Stimulated activated CD4-positive, alpha-beta T cell treated with anti-CD3 and anti-CD28 coated beads, TNF-alpha, amount 100 ng/mL, for 48 hours (primary cell): ENCODE measurements at places on chromosomes 16 and 17.
A peak's percentile ranks its signal among the peaks of the same experiment; 100 is the strongest.

- DNase-seq = no peak
These were observed 8.5 kb downstream of the KRTAP9-7 start for GRCh38 chr17:41284043-41284442.

DNA sequence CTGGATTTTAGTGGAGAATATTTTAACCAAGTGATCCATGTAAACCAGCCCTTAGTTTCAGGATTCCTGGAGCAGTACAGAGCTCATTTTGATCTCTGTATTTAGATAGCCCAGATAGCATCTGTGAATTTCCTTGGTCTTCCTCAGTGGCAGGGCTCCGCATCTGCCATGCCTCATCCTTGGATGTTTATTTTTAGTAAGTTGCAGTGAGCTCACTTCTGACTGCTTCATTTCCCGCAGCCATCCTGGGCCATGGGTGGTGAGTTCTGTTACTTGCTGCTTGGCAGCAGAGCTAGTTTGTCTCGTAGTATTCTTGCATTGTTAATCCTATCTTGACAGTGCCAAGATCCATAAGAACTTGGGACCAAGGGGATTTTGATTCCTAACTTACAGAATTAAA, 33.7 kb downstream of the IST1 start:
- no peak for DNase-seq

GRCh38 chr16:10178080-10178479, 4.1 kb downstream of the GRIN2A start:
- DNase-seq = no peak

DNA sequence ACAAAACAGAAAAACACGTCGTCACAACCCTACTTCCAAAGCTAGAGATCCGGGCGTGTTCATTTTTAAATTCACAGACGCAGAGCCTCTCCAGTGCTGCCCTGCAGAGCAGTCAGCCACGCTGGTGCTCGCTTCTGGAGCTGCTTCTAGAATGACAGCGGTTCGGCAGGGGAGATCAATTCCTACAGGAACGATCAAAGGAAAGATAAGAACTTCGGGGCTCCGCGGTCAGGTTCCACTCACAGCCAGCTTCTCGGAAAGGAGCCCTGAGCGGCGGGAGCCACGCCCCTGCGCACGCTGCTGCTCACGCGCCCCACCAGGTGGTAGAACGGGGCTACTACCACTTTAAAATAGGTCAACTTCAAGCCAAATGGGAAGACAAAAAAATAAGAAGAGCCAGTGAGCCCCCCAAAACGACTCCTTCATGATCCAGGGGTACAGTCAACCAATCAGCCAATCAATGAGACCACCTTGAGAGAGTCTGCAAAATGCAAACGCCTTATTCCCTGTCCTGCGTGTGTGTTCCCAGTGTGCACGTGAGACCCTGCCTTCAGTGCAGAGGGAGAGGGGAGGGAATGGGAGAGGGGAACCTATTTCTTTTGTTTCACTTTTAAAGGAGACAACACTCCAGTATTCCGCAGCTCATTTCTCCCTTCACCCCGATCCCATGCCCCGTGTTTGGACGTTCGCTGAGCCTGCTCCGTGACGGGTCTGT, 209.7 kb downstream of the RBFOX3 start:
- peak; percentile 46 for DNase-seq

DNA sequence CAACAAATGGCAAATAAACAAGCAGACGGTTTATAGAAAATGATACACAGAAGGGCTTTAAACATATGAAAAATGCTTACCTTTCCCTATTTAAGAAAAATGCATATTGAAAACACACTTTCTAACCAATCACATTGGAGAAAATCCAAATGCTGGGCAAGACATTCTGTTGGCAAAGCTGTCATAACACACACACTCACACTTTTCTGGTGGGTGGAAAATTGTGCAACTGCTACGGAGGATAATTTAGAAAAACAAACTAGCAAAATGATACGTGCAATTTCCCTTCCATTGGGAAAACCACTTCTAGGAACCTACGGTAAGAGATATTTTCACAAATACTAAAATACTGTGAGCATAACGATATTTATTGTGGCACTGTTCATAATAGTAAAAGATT, 9.8 kb upstream of the MYH3 start:
- DNase-seq = no peak

DNA sequence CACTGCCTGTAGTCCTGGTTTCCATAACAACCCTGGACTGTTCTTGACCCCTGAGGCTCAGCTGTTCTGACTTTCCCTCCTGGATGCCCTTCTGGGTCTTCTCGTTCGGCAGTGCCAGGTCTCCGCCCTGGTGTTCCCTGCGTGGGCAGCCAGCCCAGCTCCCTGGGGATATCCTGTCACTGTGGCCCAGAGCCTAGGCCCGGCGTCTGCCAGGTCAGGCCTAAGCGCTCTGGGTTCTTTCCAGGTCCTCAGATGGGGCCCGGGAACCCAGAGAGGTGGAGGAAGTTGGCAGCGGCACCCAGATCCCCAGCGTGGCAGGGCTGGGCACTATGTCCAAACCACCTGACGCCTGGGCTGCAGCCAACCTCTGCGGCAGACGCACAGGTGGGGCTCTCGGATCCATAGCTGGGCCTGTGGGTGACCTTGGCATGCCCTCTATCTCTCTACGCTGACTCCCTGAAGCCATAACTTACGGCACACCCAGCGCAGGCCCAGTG, 12.5 kb upstream of the ATP2A3 start:
- DNase-seq = no peak

DNA sequence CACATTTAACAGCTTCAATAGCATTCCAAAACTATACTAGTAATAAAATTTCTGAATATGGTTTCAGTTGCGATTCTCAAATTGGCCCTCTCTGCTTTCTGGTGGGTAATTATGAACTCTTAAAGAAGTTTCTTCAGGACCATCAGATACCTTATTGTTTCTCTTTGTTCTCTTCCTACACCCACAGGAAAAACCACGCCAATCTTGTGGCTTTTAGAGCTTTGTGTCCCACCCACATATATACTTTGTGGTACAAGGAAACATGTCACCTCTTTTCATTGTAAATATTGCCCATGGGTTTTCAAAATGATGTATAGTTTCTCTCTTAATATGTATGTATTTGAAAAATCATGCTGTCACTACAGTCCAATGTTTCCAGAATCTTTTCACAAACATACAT, 12.1 kb downstream of the ABCA9 start:
- DNase-seq = no peak

- no peak for DNase-seq
These were observed 15.1 kb downstream of the AHSP start for GRCh38 chr16:31542763-31543162.

DNA sequence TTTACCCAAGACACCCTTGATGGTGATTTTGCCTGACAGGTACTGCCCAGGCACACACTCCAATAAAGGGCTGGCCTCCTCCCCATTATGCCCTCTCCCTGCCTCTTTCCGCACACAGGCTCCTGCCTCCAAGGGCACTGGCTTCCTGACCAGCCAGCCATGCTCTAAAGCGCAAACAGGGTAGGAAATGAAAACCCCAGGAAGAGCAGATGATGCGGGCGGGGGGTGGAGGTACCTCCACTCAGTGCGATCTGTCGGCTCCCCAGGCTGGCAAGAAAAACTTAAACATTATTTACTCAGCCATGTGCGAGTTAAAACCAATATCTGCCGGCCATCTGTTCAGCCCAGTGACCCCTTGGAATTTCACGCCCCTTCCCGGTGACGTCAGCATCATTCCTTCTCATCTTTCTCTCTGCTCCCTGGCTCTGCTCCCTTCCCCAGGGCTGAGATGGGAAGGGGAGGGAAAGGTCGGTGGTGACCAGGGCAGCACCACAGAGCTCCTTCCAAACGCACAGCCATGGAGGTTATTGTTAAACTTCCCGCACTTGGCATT, 262.5 kb downstream of the CBLN1 start:
- DNase-seq = no peak

DNA sequence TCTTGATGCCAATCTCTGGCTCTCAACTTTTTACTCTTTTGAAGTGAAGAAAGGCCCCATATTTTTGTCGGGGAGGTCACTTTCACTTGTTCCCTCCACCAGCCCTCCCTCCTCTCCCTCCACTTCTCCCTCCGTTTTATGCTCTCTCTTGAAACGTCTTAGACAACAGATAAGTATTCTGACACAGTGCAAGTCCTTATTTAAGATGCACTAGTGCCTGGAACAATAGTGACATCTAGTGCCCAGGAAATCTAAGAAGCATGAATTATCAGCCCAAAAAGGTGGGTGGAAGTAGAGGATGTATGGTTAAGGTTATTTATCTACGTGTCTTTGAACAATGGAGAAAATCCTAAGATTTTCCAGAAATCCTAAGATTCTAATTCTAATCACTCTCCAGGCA, 17.9 kb downstream of the PSME3IP1 start:
- DNase-seq = no peak

GRCh38 chr17:79011451-79012147, 2.0 kb upstream of the CANT1 start:
- DNase-seq = no peak

- DNase-seq = no peak
These were observed 171.7 kb downstream of the ZFHX3 start for GRCh38 chr16:72876221-72876620.
